Stimulated activated CD4-positive, alpha-beta T cell treated with anti-CD3 and anti-CD28 coated beads, TNF-alpha, amount 100 ng/mL, for 4 hours (primary cell): ENCODE measurements at places on chromosomes 3 and 15.

GRCh38 chr3:45486136-45486535 is 97.8 kb downstream of the LARS2 start:
- DNase-seq: no peak

- peak; percentile 18 for DNase-seq
These were observed 19.9 kb upstream of the ABHD2 start for GRCh38 chr15:89068325-89068784.

GRCh38 chr3:34200576-34200975 is 402.1 kb downstream of the PDCD6IP start:
- no peak for DNase-seq

- no peak for DNase-seq
These were observed 83.1 kb downstream of the CGGBP1 start for GRCh38 chr3:87975716-87976115.

- DNase-seq: no peak
These were observed 675 bp downstream of the TSEN2 start for GRCh38 chr3:12484983-12485327.

DNA sequence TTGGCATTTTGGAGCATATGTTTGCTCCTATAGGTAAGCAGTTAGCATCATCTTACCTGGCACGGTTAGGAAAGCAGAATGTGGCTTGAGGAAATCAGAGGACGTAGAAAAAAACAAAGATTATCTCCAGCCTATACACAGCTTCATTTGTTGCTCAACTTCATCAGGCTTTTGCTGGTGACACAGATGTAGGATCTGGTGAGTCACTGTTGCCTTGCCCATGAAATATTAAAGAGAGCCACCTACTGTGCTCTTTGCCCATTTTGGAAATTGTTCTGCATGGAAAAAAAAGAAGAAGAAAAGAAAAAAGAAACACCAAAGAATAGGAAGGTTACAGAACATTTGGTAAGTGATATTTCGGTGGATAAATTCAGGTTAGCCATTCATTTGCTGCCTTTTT is 3.8 kb downstream of the IL1RAP start:
- DNase-seq: no peak

- no peak for DNase-seq
These were observed 92.8 kb downstream of the ZBBX start for GRCh38 chr3:167287308-167287707.

GRCh38 chr15:51382787-51383186 is 41.3 kb downstream of the GLDN start:
- DNase-seq: no peak

GRCh38 chr3:190167936-190168680 is 47.4 kb upstream of the P3H2 start:
- no peak for DNase-seq

GRCh38 chr3:53856964-53857363 is 10.6 kb downstream of the IL17RB start:
- no peak for DNase-seq

- no peak for DNase-seq
These were observed 23.1 kb downstream of the PPARG start for GRCh38 chr3:12312010-12312409.

- DNase-seq: no peak
These were observed 16.4 kb downstream of the ESYT3 start for GRCh38 chr3:138450704-138451424.

DNA sequence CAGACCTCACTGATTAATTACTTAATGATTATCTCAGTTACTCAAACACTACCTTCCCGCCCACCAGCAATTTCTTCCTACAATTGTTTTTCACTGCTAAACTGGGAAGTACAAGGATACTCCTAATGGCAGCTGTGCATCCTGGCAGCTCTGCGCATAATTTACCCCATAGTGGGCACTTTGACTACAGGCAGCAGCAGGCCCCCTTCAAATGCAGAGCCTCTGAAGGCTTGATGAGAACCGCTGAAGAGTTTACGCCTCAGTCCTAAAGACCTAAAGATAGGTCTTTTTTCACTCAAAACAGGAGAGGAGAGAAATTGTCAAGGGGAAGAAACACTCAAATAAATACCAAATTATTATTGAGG is 10.7 kb downstream of the CCDC32 start:
- no peak for DNase-seq

DNA sequence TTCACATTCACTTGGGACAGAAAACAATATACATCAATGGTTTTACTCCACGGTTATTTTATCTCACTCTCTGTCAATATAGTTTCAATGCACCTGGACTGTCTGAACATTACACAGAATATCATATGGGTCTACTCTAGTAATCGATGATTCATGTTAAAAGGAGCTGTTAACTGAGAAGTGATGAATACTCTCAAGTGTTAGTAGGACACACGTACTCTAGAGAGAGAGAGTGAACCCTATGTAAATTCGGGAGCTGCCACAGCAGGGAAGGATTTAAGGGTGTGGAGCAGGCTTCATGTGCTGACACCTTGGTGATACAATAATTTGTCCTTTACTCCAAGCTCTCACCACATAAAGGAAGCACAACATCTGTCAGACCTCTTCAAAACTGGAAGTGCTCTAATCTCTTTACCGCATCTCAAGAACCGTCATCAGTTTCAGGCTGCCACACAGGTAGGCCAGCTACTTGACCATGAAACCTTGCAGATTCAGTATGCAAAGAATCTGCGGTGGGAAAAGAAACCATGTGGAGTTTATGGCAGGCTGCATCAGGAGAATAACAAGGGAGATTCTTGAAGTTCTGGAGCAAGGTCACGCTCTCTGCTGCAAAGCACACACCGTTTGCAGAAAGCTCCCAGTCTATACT is 199.2 kb upstream of the TMC3 start:
- no peak for DNase-seq

DNA sequence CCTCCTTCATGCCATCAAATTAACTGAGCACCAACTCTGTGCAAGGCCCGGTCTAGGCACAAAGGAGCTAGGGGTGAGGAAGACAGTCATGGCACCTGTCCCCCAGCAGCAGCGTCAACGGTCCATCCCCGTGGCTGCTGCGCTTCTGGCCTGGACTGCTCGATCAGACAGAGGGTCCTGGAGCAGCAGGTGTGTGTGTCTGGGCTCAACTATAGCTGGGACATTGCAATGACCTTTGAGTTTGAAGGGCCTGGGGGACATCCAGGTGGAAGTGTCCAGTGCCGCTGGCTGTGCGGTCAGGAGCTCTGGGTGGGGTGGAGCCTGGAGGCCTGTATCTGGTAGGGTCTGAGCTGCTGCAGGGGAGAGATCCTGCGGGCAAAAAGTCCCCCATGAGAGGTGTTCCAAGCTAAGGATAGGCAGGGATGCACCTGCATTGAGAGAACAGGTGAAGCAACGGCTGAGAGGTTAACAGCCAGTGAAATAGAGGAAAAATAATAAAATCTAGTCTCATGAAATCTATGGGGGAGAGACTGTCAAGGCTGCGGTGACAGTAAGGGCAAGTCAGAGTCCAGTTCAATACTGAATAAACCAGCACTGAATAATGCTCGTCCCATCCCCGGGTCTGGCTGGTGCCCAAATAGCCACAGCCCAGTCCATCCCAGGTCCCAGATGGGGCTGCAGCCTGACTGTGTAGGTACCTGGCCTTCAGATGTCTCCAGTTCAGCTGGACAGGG is 25.4 kb upstream of the SLC41A3 start:
- DNase-seq: no peak

- no peak for DNase-seq
These were observed 152.8 kb downstream of the MEGF11 start for GRCh38 chr15:66100761-66101160.

GRCh38 chr3:182384221-182384620 is 409.1 kb upstream of the ATP11B start:
- DNase-seq: no peak

DNA sequence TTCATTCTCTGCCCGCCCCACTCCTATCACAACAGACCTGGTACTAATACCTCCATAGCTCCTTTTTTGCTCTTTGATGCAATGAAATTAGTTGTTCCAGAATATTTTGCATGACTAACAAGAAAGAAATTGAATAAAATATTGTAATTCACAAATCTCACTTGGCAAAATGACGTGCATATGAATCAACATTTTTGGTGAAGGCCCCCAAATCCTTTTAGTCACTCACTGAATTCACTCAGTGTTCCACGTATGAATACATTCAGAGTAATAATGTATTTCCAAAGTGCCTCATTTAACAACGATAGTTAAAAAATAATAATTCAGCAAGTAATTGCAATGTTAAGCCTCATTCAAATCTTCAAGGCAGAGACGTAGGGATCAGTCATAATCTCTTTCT is 148.6 kb upstream of the STRIT1 start:
- no peak for DNase-seq

- no peak for DNase-seq
These were observed 7.7 kb downstream of the MAP6D1 start for GRCh38 chr3:183817639-183818038.

DNA sequence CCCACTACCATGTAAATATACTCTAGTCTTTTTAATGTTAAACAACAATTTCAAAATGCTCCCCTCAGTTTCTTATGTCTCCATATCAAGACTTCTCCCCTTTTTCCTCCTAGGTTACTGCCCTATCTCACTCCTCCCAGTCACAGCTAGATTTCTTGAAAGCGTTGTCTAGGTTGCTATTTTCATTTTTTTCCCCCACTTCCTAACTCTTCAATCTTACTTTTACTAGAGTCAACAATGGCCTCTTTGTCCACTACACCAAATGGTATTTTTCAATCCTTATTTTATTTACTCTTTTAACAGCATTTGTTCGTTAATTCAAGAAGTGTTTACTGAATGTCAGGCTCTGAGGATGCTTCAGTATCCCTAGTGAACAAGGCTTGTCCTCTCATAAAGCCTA is 84.4 kb downstream of the VPS8 start:
- DNase-seq: no peak

DNA sequence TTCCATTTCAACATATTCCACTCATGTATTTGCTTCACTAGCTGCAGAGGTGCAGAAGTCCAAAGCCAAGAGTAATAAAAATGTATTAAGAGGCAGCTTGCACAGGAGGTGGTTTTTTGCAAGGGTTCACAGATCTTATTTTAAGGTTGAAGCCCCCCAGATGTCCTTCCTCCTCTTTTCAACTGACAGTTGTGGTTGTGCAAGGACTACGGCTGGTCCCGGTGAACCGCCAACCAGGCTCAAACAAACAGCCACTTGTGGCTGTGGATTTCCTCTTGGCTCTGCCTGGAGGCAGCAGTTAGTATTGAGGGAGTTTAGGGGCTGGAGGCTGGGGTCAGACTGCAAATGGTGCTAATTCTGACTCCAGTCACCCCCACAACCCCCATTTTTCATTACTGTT is 240.7 kb upstream of the TBC1D5 start:
- no peak for DNase-seq

- DNase-seq: no peak
These were observed 42.4 kb downstream of the PIK3CA start for GRCh38 chr3:179190581-179190980.

DNA sequence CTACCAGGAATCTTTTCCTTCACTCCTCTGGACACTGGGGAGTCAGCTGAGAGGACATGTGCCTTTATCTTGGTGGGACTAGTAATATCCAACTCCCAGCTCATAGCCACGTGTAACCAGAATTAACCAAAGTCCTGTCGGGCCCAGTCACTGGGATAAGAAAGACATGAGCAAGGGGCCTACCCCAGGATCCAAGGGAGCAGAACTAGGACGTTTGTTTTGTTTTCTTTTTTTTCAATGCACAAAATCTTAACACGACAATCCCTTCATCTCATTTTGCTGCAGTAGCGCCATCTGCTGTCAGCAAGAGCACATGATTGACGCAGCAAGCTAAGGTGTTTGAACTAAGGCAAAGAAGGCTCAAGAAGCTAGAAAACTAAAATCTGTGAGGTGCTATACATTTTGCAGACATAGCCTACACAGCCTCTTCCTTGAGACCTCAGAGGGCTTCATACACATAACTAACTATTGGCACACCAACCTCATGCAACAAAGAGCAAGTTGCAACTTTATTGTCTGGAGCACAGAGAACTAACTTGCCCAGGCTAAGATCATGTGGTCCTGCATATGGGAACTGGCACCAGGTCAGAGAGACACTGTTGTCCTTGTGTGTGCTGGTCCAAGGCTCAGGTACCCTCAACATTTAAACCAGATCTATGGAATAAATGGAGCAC is 43.6 kb downstream of the RLBP1 start:
- peak; percentile 12 for DNase-seq

GRCh38 chr3:95607926-95608325 is 1206.5 kb upstream of the EPHA6 start:
- DNase-seq: no peak

DNA sequence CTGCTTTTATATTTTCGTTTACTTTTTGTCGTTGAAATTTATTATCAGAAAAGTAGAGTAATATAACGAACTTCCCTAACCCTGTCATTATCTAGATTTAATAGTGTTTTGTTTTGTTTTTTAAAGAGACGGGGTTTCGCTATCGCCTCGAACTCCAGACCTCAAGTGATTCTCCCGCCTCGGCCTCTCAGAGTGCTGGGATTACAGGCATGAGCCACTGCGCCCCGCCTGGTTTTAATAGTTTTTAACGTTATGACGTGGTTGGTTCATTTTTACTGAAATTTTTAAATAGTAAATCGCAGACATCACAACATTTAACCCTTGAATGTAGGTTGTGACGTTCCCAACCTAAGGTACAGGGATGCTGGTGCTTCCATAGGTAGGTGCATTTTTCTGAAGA is 1.0 kb downstream of the NGRN start:
- no peak for DNase-seq

- DNase-seq: no peak
These were observed 206.1 kb upstream of the ATP10A start for GRCh38 chr15:26069231-26069641.

- peak; percentile 26 for DNase-seq
These were observed 51.1 kb upstream of the ARRDC4 start for GRCh38 chr15:97909291-97909891.

DNA sequence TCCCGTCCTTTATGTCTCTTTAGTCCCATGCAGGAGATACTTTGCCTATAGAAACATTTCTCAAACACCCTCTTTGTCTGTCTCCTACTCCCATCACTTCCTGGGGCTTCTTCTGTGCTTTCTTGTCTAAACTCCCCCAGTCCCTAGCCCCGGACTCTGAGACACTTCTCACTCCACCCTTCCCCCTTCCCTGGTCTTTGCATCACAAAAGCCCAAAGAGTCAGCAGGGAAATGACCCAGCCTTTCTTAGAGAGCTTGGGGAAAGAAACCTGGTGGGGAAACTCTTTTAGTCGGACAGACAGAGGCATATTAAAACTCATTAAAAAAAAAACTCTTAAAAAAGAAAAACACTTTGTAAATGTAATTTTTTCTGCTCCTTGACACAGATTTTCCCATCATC is 211.2 kb downstream of the TJP1 start:
- no peak for DNase-seq

DNA sequence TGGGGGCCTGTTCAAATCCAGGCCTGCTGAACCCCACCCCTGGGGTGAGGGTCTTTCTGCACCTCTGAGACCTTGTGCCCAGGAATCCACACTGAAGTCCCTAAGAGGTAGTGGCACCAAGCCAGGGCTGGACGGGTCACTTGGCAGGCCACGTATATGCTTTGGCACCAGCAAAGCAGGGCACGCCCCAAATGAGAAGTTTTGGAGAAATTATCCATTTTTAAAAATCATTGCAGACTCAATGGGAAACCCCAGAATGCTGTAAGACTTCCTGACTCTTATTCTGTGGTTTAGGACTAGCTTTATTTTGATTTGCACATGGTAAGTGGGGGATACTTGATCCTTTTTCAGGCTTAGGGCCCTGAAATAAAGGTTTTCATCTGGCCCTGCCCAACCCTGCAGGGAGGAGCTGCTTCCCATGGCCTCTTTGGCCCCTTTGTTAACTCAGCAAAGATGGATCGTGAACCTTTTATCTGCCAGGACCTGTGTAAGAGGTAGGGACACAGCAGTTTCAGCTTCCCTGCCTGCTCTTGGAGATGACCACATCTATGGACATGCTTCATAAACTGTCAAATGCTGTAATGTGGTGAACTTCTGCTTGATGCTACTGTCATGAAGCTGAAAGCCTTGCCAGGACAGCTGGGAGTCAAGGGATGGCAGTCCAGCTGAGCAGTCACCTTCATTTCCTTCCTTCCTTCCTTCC is 88.0 kb downstream of the HMG20A start:
- DNase-seq: no peak
